ENCODE measurements at places on chromosomes 1 and 21.

- no peak for DNase-seq
Observed at GRCh38 chr1:203932556-203932955, 71.2 kb downstream of the SNRPE start.

DNA sequence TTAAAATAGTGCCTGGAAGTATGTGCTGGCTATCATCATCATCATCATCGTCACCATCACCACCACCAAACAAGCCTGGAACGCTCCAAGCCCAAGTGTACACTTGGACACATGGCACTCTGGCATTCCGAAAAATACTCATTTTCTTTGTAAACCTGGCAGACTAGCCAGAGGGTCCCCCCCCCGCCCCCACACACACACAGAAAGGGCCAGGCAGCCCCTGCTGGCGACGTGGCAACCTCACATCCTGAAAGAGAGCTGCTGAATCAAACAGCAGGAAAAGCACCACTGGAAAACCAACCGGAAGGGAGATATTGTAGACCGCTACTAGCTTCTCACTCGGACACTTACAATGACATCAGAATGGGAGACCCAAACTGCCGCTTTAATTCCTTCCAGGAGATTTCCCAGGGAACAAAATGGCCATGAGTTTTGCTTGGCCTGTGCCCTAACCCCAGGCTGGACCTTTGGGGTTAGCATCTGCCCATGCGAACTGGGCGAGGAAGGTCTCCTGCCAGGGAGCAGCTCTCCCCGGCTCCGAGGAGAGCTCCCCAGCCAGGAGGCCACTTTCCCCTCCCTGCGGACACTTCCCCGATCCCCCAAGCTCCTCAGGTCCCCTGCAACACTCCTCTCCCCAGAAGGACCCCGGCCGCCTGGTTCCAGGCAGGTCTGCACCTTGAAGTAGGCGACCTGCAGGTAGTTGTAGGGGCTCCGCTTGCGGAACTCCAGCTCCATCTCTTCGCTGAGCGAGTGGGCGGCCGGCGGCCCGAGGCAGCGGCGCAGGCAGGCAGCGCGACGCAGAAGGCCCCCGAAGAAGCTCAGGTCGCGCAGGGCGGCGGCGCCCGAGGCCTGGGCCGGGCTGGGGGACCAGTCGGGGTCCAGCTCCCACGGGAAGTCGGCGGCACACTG is 742 bp downstream of the P3H1 start:
- DNase-seq, result peak; percentile 64

GRCh38 chr1:172905452-172905851 is 145.3 kb downstream of the TNFSF18 start:
- no peak for DNase-seq

- no peak for DNase-seq
Observed at GRCh38 chr21:33388188-33388587, 15.0 kb upstream of the IFNGR2 start.

- DNase-seq, result peak; percentile 57
Observed at GRCh38 chr1:184389446-184389845, 2.6 kb downstream of the C1orf21 start.

GRCh38 chr1:44296086-44296485 is 59.0 kb downstream of the ERI3 start:
- no peak for DNase-seq

DNA sequence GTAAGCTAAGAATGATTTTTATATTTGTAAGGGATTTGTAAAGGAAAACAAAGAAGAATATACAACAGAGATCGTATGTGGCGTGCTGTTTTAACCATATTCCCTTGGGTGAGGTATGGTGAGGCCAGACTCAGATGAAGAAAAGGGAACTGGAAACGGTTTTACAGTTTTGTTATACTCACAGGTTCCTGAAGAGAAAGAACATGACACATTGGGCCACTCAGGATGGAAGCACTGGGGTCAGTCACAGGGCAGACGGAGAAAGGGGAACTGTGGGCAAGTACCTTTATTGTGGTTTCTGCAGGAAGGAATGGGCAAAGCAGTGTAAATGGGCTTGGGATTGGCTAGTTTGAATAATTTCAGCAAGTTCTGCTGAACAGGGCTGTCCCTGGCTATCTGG is 177.4 kb downstream of the LBR start:
- no peak for DNase-seq

- DNase-seq, result no peak
Observed at GRCh38 chr1:41041614-41042270, 20.2 kb upstream of the SLFNL1 start.

GRCh38 chr1:26710811-26711210 is 15.0 kb downstream of the ARID1A start:
- DNase-seq, result no peak

DNA sequence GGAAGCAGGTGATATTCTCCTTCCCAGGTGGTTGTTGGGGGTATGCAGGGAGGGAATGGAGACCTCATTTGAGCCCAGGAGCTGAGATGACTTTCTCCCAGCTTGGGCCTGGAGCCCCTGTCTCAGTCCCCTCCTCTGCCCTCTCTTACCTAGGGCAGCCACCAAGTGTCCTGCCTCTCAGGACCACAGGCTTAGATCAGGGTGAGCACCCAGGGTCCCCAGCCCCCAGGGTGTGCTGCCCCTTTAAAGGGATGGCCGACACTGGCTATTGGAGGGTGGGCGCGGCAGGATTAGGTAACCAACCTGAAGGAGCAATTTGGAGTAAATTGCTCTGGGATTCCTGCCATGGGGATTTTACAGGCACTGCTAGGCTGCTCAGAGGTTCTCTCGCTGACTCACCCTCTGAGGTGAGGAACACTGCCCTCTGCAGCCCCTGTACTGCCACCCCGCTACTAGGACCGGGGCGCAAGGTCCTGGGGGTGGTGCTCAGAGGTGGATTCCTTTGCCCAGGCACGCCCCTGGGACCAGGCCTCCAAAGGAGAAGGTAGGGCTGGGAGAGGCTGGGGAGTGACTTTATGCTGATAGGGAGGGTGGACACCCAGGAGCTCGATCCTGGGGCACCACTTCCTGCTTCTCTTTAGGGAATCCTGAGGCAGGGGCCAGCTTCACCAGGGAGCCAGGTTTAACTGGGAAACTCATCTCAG is 1.5 kb downstream of the RPS6KA1 start:
- DNase-seq, result peak; percentile 93

GRCh38 chr1:217393896-217394295 is 237.0 kb downstream of the GPATCH2 start:
- peak; percentile 9 for DNase-seq

DNA sequence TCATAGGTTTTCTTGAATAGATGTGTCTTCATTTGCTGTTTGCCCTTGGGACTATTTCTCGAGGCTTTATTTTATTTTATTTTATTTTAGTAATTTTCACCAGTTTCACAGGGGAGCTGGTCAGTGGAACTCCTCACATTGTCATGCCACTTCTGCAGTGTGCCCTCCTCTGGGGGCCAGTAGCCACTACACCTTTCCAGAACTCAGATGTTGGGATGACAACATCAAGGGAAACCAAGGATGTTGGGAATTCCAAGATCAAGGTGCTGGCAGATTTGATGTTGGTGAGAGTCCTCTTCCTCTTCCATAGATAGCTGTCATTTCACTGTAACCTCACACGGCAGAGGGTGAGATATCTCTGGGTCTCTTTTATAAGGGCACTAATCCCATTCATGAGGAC is 35.5 kb downstream of the SLC26A9 start:
- peak; percentile 24 for DNase-seq

- no peak for DNase-seq
Observed at GRCh38 chr1:112431038-112431437, 35.0 kb downstream of the CTTNBP2NL start.

Data from bronchial epithelial cell (primary cell).